NCI-H187 treated with DMSO at 0.1 percent for 48 hours (cell line): ENCODE measurements at places on chromosomes 16 and 17.

DNA sequence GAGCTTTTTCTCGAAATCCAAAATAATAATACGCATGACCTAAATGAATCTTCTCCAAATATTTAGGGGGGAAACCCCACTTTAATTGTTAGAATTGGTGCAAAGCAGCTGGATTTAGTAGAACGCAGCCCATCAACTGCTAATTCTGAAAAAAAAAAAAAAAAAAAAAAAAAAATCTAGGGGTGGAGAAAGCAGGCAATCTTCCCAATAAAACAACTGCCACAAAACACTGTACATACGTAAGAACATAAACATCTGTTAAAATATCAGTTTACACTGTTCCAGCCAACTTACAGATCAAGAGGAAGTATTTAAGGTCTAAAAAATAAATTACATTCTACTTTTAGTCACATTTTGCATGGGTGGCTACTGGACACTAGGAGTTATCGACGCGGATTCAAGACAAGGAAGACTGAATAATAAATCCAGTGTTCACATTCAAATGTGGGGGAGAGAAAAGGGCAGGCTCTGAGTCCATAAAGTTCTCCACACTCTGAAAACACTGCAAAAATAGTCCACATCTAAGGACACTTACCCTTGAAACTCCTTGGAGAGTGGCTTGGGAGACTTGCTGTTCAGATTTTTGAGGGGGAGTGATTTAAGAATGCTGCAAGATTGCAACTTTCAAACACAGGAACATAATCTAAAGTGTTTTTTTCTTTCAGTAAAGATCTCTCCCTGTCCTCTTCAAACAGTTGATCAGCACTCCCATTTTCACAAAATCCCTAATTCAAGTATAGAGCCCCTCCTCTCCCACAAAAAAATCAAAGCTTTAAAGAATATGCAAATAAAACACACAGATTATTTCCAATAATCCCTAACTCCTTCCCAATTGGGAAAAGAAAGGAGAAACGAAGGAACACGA is 1.3 kb downstream of the APPBP2 start:
- no peak for DNase-seq

GRCh38 chr17:19486351-19487023 is 47.2 kb upstream of the SLC47A1 start:
- no peak for DNase-seq

GRCh38 chr17:33233811-33234177 is 59.3 kb downstream of the ASIC2 start:
- DNase-seq, result no peak

GRCh38 chr17:50258647-50259476 is 15.4 kb upstream of the TMEM92 start:
- no peak for DNase-seq

DNA sequence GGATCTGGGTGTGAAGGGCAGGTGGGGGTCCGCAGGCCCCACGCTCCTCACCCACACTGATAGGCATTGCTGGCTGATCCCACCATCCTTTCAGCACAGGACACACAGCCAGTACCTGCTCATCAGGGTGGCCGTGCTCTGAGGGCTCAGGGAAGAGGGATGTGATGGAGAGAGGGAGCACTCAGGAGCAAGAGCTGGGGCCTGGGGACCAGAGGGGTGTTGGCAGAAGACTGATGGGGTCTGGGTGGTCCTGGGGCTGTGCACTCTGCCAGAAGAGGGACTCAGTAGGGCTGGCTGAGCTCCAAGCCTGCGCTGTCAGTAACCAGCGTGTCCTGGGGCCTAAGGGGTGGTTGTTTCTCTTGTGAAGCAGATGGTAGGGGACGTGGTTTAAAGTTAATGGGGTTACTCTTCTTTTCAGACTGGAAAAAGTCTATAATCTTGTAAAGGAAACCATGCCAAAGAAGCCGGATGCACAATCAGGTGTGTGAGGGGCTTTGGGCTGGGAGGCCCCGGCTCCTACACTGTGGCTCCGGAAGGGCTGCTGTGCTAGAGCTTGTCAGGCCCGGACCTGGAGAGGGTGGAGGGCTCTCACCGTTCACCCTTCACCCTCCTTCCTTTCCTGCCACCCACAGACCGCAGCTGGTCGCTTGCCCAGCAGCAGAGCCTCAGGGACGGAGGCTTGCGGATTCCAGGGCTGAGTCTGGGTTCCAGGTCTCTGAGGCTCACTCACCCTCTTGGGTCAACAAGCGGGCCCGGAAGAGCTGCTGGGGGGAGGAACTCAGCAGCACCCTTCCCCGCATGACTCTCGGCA is 27.8 kb downstream of the POLR3E start:
- no peak for DNase-seq

- DNase-seq, result no peak
Observed at GRCh38 chr16:69861292-69862030, 89.7 kb upstream of the CLEC18A start.

DNA sequence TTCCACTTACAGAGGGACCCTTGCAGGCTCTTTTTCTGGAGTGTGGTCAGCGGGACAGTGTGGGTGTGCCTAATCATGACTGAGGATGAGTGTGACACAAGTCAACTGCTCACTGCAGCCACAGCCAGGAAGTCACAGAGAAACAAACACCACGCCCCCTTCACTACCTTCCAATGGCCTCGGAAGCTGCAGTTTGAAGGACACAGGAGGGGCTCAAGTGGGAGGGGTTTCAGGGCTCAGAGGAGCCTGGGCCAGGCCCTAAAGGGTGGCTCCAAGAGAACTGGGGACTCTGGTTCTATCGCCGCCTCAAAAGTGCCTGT is 116.2 kb upstream of the SDK2 start:
- DNase-seq, result no peak

DNA sequence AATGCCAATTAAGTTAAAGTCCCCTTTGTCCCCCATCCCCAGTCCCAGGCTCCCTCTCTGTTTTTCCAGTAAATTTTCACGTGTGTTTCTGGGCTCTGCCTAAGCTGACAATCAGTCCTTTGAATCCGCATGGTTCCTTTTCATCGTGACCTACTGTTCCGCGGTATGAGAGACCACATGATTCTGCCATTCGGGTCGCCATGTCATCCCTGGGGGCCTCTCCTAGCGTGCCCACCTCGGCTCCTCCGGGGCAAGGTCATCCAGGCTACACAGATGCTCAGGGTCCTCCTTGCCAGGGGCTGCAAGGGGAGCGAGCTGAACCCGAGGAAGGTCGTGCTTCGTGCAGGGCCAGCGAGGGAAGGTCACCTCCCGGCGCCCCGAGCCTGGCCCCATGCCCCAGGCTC is 157.6 kb downstream of the RAB11FIP4 start:
- DNase-seq, result no peak

DNA sequence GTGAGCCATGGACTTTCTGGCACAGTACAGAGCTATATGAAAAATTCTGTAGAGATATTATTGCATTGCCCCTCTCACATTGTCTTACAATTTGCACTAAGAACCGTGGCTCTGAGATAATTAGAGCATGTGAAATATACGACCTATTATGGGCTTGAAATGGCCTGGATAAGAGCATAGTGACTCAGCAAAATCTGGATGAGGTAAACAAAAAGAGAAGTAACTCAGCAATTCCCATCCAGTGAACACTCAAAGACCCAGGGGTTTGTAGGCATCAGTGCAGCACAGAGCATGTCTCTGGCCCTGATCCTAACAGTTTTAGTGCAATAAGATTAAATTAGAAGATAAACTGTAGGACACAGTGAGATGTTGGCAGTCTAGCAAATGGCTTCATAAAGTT is 317.2 kb upstream of the MYOCD start:
- DNase-seq, result no peak

GRCh38 chr16:65570261-65570660 is 448.4 kb upstream of the CDH11 start:
- no peak for DNase-seq

- DNase-seq, result no peak
Observed at GRCh38 chr17:34667656-34668055, 88.3 kb downstream of the TMEM132E start.

DNA sequence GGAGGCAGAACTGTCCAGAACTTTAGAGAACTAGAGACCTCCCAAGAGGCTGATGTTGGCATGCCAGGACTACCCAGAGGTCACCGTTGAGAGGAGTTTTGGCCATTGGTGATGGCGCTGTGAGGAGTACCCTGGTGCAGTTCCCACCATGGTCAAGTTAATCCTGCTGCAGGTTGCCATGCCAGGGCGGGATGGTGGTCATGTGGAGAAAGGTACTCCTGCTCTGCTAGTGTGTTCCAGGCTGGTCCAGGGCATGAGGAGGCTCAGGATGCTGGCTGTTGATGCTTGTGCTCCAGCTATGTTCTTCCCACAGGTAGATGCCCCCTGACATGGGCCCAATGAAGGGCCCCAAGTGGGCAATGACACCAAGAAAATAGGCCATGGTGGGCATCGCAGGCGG is 4.1 kb upstream of the PHF12 start:
- DNase-seq, result no peak

DNA sequence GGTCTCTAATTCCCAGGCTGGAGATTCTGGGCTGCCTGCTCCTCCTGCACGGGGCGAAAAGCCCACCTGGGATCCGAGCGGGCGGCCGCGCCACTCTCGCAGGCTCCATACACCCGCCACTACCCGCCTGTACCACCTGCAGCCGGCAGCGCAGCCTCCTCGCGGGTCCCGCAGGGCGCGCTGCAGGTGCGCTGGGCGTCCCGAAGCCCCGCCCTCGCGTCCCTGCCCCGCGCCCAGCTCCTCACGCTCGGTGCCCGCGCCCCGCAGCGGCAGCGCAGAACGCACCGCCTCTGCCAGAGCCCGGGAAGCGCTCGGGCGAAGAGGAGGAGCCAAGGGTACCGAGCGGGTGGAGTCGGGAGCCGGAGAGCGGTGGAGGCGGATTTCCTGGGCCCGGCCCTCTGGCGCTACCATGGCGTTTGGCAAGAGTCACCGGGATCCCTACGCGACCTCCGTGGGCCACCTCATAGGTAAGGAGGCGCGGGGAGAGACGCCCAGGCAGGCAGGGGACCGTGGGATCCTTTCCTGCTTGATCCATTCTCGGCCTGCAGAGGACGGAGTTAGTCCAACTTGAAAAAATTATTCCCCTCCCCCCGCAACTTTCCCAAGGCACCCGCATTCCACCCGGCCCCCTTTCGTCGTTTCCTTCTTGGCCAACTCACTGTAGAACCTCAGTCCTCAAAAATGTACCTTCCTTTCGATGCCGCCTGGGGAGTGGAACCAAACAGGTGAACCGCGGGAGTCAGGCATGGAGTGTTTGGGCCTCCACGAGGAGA is at the start of gene TOM1L1:
TOM1L1 (plus strand) TSS at position 396 of the 773 bp plus-strand sequence; CDS start at position 410, 14 bp downstream.
- DNase-seq, result peak; percentile 46

GRCh38 chr17:17087424-17088015 is 45.3 kb downstream of the MPRIP start:
- no peak for DNase-seq

DNA sequence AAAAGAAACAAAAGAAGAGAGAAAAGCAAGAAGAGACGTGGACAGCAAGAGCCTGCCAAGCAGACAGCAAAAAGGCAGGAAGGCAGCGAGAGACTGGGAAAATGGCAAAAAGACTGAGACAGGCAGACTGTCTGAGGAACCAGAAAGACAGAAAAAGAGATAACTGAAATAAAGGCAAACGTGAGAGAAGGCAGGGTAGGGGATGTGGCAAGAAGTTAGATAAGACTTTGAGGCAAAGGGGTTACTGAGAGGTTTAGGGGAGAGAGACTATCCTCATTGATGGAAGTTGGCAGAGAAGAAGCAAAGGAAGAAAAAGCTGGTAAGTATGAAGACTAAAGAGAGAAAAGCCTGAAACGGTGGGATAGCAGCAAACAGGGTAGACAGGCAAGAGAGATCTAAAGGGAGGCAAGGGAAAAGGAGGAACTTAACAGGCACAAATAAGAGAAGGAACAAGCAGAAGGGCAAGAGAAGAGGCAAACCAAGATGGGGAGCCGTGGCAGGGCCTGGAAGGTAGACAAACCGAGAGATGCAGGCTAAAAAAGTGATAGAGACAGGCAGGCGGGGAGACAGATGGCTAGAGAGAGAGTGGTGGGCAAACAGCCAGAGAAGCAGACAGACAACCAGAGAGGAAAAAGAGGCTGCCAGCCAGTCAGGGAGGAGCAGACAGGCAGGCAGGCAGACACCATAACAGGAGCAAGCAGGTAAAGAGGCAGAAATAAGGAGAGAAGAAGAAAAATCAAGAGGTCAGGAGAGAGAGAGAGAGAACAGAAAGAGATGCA is 7.1 kb upstream of the CHD3 start:
- no peak for DNase-seq

DNA sequence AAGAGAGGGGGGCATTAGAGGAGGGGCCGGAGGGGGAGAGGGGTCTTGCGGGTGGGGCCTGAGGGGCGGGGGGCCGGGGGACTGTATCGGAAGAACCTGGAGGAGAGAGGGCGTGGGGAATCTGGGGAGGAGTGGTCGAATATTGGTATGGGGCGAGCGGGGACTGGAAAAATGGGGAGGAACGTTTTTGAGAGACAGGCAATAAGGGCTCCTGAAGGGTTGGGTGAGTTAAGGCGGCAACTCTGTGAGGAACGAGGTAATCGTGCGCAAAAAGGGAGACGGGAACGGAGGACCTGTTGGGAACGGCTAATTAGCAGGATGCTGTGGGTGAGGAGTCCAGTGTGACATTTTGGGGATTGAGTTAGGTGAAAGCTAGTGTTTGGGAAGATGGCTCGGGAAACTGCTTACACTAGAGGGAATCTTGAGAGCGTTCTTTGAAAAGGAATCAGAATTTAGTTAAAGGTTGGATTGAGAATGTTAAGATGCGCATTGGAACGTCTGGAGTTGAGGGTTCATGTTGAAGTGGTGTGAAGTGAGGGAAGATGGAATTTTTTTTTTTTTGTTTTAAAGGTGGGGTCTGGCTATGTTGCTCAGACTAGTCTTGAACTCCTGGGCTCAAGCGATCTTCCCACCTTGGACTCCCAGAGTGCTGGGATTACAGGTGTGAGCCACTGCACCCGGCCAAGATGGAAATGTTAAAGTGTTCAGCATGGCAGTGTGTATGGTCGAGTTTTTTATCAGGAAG is 662 bp downstream of the WIPF2 start:
- peak; percentile 67 for DNase-seq

- DNase-seq, result no peak
Observed at GRCh38 chr16:66581246-66581952, 2.1 kb downstream of the CMTM2 start.

GRCh38 chr16:28534542-28535373 is 4.0 kb downstream of the NUPR1 start:
- DNase-seq, result no peak

DNA sequence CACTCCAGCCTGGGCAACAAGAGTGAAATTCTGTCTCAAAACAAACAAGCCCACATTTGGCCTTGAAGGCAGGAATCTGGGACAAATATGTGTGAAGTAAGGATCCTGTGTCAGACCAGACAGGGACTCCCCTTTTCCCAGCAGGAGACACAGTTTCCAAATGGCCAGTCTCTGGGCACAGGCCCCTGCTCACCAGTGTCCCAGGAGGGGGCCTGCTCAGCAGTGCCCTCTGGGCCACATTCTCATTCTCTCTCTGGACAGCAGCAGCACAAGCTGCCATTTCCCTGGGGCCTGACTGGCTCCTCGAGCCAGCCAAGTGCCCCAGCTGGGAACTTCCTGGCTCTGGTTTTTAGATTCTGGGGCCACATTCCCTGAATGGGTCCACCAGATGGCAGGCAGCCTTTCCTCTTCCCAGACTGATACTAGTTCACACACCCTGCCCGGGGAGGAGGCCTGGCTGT is 11.7 kb upstream of the MNT start:
- no peak for DNase-seq

- no peak for DNase-seq
Observed at GRCh38 chr16:15751940-15752339, 101.9 kb downstream of the NDE1 start.

- DNase-seq, result no peak
Observed at GRCh38 chr16:31125844-31126243, 8.4 kb downstream of the KAT8 start.

GRCh38 chr16:24135624-24136565 is 120.2 kb upstream of the CACNG3 start:
- no peak for DNase-seq

GRCh38 chr17:46191322-46192188 is 1.7 kb downstream of the KANSL1 start:
- DNase-seq, result no peak

- DNase-seq, result no peak
Observed at GRCh38 chr16:15418206-15418605, 16.2 kb upstream of the BMERB1 start.
